ENCODE measurements at places on chromosomes 3 and 15.

GRCh38 chr15:34804113-34804512 is 8.8 kb upstream of the ACTC1 start:
- no peak for DNase-seq

DNA sequence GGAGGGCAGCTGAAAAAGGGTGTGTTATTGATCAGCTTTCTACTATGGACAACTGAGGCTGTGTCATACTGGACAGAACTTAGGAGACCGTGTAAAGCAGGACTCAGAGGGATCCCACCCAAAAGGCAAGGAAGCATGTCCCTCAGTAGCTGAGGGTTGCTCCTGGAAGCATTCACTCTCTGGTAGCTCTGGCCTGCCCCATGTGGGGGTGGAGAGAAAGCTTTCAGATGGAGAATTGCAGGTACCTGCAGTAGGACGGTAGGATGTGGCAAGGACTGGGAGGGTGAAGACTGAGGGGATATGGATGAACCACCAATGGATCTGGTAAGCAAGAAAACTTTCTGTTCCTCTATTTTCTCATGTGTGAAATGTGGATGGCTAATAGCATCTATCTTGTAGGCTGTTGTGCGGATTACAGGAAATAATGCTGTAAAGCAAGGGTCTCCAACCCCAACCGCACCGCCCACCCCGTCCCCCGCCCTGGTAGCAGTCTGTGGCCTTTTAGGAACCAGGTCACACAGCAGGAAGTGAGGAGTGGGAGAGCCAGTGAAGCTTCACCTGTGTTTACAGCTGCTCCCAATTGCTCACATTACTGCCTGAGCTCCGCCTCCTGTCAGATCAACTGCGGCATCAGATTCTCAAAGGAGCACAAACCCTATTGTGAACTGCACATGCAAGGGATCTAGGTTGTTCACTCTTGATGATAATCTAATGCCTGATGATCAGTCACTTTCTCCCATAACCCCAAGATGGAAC is 157.7 kb upstream of the PROK2 start:
- no peak for DNase-seq

DNA sequence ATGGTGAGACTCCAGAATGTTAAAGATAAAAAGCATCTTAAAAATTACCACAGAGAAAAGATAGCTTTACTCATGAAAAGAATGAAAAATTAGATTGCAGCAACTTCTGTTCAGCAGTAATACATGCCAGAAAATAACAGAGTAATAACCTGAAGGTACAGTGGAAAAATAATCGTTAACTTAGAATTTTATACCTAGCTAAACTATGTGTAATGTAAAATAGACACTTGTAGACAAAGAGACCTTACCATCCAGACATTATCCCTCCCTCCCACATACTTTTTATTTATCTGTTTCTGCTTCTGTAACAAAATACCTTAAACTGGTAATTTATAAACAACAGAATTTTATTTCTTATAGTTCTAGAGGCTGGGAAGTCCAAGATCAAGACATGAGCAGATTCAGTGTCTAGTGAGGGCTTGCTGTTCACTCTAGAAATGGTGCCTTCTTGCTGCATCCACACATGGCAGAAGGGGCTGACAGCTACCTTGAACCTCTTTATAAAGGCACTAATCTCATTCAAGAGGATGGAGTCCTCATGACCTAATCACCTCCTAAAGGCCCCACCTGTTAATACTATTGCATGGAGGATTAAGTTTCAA is 90.7 kb downstream of the COL6A6 start:
- no peak for DNase-seq

GRCh38 chr15:89759835-89760234 is 8.8 kb upstream of the MESP1 start:
- DNase-seq = no peak

- DNase-seq = peak; percentile 18
Measured at GRCh38 chr15:63296195-63296594, 18.8 kb downstream of the APH1B start.

DNA sequence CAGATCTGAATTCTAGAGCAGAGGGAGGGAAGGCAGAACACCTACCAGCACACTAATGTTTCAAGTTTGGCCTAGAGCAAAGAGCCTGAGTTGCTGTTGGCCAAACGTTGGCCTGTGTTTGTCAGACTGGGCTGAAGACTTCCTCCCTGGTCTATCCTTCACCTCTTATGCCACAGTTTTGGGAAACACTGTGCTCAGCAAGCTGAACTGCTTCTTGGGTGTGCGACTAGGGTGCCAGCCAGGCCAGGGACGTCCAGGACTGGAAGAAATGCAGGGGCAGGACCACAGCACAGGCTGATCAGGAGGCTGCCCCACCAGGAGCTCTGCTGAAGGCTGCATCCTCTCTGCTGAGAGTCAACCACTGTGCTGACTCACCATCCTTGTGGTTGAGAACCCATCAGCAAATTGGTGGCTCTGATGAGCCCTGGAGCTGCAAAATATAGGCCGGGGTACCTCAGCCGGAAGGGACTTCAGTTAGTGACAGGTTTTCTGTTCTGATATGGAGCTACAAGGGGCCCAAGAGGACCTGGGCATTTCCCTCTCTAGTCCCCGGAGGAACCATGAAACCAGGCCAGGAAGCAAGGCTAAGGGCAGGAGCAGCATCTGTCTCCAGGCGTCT is 131.6 kb upstream of the RASGRP1 start:
- no peak for DNase-seq

DNA sequence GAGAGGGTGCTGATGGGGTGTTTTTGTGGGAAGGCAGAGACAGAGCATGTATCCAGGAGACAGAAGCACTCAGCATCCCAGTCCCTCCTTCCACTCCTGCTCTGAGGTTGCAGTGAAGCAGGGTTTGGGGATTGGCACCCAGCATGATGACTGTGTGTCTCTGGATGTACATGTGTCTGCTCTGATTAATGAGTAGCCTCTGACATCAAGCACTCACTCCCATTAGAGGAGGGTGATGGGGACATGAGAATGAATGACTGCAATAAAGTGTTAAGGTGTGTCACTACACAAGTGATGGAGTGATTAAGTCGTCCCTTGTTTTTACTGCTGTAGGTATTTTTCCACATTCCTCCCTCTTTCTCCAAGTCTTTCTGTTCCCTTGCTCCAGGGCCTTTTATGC is 9.6 kb upstream of the MYZAP start:
- no peak for DNase-seq
